ENCODE measurements at places on chromosomes 16 and 17.

DNA sequence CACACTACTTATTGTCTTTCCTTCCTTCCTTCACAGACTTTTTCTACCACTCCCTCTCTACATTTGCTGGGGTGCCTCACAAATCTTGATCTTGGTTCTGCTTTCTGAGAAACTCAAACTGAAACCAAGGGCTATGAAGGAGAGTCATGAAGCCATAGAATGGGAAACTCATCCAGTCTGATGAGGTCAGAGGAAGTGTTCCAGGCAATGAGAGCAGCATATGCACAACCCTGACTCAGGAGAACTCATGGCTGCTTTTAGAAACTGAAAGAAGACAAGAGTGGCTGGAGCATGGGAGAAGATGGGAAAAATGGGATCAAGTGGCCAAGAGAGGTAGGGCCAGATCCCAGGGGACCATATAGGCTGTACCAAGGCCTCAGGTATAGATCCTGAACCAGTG, 130.0 kb upstream of the TOX3 start:
- no peak for DNase-seq

GRCh38 chr17:30807896-30808295, 16.6 kb downstream of the CRLF3 start:
- no peak for DNase-seq

GRCh38 chr17:77604973-77605313, 353.6 kb upstream of the TNRC6C start:
- no peak for DNase-seq

GRCh38 chr17:71084219-71084618, 914.9 kb downstream of the KCNJ2 start:
- no peak for DNase-seq

GRCh38 chr17:2057760-2058585, 3.1 kb downstream of the HIC1 start:
- DNase-seq = no peak

GRCh38 chr17:43010667-43011308, 4.2 kb downstream of the IFI35 start:
- no peak for DNase-seq

DNA sequence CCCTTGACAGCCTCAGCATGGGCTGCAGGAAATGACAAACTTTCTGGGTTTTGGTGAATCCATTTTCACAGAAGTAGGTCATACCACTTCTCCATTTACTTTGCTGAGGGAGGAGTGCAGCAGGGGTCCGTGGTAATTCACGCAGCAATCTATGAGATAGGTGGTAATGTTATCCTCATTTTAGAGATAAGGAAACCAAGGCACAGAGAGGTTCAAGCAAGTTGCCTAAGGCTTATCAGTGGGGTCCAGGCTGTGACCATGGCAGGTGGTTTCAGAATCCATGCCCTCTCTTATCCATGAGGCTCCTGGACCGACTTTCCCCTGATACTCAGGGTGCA, 12.6 kb downstream of the TBX4 start:
- DNase-seq = no peak

DNA sequence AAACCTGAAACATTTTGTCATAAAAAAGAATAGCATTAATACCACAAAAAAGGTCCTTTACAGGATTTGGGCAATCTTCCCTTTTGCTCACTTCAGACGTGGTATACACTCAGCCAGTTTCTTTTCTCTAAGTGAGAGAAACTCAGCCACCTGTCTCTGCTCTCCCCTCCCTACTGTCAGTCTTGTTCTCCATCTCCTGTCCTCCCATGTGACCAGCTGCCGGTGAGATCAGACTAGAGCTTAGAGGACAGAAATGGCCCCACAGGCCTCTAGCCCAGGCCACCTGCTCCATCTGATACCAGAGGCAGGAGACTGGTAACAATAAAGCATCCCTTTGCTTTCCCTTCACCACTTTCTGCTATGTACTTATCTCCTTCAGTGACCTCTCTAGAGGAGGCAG, 34.9 kb downstream of the CMC2 start:
- DNase-seq = no peak

DNA sequence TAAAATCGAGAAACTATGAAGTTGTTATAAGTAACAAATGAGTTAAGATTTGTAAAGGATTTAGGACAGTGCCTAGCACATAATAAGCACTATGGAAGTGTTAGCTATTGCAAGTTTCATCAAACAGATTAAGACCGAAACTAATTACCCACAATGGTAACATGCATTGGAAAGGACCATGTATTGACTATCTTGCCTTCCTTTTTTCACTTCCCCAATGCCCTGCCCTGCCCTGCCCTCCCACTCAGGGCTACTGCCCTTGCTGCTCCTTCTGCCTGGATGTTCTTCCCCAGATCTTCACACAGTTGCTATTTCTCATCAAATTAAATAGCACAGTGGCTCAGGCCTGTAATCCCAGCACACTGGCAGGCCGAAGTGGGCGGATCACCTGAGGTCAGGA, 202.1 kb upstream of the PSMD7 start:
- no peak for DNase-seq

DNA sequence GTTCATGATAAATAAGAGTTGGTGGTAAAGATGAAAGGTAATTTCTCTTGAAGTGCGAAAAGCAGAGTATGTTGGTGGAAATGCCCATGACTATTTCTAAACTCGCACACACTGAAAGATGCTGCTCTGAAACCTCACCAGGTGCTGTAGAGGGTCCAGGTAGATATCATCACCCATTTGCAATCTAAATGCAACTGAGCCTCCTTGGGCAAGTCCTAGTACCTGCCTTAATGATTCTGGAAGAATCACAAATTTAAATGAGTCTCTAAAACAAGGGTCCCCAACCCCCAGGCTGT, 5.9 kb upstream of the MMD start:
- DNase-seq = no peak

- no peak for DNase-seq
Measured at GRCh38 chr16:11650641-11651591, 17.3 kb upstream of the SNN start.

DNA sequence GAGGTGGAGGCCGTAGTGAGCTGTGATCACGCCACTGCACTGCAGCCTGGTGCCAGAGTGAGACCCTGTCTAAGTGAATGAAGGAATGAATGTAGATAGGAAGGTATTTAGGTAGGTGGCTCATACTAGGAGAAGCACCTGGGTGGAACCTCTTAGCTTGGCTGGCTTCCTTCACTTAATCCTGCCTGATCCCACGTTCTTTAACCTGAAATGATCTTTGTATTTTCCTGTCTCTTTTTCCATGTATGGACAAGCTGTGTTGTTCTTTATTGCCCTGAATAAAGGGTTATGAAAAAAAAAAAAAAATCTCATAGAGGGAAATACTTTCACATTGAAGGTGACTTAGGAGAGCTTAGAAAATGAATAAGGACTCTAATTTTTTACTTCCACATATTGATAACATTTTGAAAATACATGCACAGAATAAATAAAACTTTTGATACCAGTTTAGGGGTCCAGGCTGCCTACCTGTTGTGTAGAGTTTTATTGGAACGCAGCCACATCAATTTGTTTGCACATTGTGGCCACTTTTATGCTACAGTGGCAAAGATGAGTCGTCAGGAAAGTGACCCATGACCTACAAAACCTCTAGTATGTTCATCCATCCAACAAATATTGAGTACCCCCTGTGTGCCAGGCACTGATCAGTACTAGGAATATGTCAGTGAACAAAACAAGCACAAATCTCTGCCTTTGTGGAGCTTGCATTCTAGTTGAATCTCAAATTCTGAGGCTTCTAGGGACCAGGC, 44.6 kb downstream of the VPS35L start:
- DNase-seq = no peak

DNA sequence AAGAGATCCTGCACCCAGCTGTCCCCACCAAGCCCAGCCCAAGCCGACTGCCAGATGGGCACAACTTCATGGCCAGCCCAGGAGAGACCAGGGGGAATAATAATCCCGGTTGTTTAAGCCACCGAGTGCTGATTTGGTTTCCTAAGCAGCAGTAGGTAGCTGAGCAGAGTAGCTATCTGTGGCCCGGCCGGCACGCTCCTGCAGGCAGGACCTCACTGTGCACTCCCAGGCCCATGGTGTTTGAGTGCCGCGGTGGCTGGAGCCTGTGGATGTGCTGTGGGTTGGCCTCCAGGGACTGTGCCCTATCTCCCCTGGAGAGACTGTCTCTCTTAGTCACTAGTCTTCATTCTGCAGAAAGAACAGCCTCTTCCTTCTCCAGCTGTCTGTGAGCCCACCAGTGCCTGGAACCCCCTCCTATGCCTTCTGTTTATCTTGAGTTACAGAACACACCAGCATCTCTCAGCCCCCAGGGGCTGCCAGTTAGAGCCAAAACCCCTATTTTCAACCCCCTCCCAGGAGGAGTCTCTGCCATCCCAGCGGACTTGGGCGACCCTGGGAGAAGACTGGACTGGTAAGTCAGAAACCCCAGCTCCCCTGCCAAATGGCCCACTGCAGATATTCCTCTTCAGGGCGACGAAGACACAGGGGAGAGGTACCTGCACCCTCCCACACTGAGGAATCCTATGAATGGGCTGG, 152.0 kb downstream of the SDK2 start:
- no peak for DNase-seq

DNA sequence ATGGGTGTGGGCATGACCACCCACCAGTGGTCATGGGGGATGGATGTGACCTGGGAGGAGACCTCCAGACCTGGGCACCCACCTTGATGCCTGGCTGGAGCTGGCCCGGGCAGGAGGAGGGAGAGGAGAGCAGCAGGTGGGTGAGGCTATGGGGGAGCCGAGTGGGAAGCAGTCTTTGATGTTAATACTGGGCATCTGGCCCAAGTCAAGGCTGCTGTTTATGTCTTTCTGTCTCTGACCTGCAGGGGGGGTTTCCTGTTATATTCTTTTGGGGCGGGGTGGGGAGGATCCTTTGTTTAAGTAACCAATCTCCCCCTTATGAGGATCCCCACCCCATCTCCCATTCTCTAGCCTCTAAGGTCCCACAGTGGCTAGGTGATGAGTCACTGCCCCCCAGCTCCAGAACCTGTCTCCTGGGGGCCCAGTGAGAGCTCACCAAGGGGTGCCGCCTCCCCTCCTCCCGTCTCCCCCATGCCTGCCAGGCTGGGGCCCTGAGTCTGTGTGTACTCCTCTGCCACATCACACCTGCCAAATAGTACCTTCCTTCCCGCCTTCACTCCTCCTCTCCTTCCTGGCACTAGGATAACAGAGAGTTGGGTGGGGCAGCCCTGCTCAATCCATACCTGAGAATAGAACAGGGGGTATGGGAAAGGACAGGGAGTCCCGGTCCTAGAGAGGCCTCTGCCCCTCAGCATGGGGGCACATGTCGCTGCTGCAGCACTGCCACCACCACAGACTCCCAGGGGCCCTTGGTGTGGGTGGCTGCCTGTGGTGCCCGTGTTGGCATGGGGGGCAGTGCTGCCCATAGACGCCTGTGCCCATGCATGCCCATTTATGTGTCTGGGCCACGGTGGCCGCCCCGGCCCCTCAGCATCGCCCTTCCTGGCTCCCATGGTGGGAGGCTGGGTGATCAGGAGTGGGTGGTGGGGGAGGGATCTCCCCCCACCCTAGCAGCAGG, 7.3 kb downstream of the THRA start:
- DNase-seq = no peak

- no peak for DNase-seq
Measured at GRCh38 chr16:46982335-46982734, 8.9 kb upstream of the DNAJA2 start.

GRCh38 chr16:28846933-28847273, 755 bp upstream of the TUFM start:
- DNase-seq = no peak

DNA sequence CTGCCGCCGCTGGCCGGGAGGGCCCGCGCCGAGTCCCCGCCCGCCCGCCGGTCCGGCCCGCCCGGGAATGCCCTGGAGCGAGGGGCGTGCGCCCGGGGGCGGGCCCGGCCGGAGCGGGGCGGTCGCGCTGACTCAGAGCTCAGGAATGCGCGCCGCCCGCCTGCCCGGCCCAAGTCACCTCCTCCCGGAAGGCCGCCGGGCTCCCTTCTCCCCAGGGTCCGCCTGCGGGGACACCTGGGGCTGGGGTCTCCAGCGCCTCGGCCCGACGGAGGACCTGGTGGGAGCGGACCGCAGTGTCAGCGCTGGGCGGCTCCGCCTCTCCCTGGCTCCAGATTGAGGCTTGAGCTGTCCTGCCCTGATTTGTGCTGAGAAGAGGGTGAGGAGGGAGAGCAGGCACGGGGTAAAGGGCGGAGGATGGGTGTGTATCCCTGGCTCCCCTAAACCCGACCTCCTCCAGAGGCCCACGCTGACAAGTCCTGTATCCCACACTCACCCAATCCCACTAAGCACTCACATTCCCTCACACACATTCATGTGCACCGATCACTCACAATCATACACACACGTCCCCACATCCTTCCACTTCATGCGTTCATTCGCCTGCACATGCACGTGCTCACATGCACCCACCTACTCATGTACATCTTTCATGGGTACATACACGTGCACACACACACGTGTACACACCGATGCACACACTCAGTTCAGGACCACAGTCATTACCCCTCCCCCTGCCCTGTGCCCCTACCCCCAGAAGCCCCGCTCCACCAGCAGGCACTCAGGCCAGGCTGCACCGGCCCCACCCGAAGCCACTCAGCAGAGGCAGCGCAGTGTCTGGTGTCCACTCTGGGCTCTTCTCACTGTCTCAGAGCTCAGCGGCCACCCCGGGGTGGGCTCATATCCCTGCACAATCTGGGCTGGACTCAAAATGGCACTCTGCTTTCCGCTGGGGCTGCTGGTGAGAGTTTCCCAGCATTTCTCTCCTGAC, at the start of gene RHBDF1:
RHBDF1 (minus strand) TSS at position 71 of the 988 bp plus-strand sequence. CDS start 7,616 bp downstream, outside the sequence.
- no peak for DNase-seq

- DNase-seq = no peak
Measured at GRCh38 chr17:73895157-73895556, 250.9 kb upstream of the SDK2 start.

DNA sequence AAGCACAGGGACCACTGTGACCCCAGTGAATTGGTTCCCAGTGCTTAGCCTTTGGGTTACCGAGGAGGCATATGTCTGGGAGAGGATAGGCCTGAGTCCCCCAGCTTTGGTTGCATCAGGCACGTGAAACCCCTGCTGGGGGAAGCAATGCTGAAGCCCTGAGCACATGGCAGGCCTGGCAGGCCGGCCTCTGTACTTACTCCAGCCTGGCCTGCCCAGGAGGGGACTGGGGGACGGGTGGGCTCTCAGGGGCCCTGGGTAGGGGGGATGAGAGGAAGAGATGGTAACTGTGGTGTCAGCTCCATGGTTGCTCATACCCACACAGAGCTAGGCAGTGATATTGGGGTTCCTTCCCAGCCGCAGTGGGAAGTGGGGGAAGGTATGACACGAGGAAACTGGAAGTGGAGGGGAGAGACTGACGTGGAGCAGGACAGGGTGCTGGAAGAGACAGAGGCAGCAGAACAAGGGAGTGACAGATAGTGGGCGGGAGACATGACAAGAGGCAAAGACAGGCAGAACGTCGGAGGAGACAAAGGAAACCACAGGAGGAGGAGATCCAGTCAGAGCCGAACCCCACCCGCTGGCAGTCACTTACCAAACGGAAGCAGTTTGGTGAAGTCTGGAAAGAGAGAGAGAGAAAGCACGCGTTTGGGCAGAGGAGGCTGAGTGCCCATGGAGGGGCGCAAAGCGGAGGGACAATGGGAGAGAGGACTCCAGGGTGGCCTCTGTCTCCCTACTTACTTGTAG, 9.1 kb downstream of the TMEM208 start:
- DNase-seq = no peak

GRCh38 chr17:57548421-57549410, 196.4 kb downstream of the CCDC182 start:
- no peak for DNase-seq

GRCh38 chr17:77783991-77784820, 174.3 kb upstream of the TNRC6C start:
- no peak for DNase-seq

Measured in retinal pigment epithelial cell (primary cell).